GM06990 (cell line): ENCODE measurements at places on chromosomes 1 and 21.

DNA sequence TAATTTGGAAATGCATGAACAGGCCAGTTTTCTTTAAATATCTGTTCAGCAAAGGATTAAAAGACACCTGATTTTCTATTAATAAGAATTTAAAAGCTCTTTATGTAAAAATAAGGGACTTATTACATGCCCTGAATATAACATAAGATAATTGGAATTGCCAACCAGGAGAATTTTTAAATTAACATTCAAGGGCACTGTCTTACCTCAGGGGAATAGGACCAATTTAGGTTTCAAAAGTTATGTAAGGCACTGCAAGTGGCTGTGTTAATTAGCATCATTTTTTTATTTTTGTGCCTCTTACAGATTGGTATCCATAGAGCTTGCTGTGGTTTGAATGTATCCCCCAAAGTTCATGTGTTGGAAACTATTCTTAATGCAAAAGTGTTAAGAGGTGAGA is 1.3 kb upstream of the NEK2 start:
- no peak for DNase-seq

DNA sequence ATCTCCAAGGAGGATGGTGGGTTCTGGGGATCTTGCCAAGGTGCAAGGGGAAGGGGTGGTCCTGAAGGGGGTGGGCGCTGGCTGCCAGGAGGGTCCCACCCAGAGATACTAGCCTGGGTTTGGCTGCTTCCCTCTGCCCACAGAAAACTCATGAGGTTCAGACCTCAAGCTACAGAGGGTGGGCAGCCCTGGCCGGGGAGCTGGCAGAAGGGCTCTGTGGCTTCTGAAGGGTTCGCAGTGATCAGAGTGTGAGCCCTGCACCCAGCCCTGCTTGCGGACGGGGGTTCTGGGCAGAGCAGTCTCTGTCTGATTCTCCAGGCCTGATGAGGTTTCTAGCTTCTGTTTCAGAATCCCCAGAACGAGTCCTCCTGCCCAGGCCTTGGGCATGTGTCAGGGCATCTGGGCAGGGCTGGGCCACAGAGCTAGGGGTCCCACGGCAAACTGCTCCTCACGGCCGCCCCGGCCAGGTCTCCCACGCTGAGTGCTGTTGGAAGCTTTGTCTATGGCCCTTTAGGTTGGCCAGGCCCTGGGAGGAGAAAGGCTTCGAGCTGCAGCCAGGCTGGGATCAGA is 635 bp upstream of the MMEL1 start:
- DNase-seq, result no peak

- DNase-seq, result no peak
Observed at GRCh38 chr1:10856176-10856683, 59.8 kb upstream of the CASZ1 start.

DNA sequence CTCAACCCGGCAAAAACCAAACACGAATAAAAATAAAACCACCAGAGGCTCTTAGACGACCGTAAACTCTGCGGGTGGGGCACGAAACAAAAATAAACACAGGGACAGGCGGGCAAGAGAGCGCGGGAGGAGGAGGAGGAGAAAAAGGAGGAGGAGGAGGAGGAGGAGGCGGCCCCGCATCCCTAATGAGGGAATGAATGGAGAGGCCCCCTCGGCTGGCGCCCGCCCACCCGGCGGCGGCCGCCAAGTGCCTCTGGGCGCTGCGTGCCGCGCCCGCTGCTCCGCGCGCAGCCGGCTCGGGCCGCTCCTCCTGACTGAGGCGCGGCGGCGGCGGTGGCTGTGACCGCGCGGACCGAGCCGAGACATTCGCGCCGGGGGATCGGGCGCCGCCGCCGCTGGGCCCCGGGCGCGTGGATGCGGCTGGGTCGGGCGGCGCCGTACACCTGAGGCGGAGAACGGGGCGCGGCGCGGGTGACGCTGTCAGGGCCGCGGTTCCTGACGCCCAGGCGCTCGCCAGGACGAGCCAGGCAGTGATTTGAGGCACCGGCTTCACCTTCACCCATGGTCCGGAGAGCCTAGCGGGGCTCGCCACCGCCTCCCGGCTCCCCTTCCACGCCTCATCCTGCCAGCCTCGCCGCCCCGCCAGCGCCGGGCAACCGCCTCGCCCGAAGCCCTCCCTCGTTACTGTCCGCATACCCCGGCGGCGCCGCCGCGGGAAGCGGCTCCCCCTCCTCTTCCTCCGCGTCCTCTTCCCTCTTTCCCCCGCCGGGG is at the start of gene MARK1:
MARK1 (plus strand) TSS at position 229 of the 771 bp plus-strand sequence. CDS start 687 bp downstream, outside the sequence.
- DNase-seq, result peak; percentile 43

GRCh38 chr21:38839328-38840286 is 33.9 kb downstream of the ETS2 start:
- DNase-seq, result no peak

GRCh38 chr1:72357411-72357810 is 75.1 kb upstream of the NEGR1 start:
- DNase-seq, result no peak

DNA sequence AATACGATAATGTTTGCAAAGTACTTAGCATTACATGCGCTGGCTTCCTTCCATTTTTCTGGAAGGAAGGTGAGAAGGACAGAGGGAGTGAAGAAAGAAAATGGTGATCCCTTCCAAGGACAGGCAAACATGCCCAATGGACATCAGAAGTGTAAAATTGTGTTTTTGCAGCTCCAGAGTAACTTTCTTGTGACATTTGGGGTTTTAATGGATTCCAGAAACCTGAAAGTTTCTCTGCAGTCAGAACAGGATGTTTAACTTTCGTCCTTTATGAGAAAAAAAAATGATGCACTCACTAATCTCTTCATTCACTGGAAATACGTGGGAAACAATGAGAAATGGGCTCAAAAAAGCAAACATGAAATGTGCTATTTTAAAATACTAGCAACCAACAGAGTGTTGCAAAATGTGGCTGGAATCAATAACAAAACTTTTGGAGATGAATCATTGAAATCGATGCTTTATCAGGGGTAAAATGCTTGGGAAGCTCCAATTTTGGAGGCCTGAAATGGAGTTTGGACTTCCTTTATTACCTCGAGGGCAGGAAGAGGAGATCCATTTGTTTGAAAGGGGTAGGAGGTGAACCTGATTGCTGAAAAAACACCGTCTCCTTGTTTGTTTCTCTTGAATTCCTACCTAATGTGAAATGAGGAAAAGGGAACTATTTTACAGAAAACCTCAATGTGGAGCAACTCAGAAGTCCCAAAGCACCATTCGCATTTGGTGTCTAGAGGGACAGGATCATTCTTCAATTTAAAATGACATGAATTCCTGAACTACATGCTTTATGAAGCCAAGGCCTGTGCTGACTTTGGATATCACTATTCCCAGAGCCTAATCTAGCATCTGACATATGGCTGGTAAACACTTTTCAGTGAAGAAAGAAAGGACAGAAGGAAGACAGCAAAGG is 129.5 kb downstream of the TRABD2B start:
- no peak for DNase-seq

DNA sequence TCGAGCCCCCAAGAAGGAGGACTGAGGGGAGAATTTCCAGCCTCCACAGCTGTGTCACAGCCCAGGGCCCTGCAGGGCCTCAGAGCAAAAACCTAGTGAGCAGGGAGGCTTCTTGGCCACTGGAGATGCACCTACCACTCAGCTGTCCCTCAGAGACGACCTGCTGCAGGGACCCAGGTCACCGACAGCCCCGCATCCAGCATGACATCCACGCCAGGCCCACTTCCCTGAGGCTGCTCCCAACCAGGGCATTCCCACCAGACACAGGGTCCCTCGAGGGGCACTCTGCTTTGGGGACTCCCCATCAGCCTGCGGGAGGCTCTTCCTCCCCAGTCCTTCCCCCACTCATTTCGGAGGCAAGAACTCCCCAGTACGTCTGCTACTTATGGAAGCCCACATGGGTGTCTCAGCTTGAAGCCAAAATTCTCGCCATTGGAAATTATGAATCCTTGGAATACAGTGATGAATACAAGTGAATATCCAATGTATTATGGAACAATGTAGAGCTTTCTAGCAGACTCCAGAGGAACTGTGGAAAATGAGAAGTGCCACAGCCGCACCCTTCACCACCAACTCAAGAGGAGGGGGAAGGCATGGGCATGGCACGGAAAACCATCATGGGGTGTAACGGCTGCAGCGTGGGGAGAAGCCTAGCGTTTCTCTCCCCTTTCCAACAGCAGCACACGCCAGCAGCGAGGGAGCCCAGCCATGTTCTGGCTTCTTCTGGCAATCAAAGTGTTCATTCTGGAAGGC is 6.9 kb downstream of the TFF3 start:
- DNase-seq, result no peak

DNA sequence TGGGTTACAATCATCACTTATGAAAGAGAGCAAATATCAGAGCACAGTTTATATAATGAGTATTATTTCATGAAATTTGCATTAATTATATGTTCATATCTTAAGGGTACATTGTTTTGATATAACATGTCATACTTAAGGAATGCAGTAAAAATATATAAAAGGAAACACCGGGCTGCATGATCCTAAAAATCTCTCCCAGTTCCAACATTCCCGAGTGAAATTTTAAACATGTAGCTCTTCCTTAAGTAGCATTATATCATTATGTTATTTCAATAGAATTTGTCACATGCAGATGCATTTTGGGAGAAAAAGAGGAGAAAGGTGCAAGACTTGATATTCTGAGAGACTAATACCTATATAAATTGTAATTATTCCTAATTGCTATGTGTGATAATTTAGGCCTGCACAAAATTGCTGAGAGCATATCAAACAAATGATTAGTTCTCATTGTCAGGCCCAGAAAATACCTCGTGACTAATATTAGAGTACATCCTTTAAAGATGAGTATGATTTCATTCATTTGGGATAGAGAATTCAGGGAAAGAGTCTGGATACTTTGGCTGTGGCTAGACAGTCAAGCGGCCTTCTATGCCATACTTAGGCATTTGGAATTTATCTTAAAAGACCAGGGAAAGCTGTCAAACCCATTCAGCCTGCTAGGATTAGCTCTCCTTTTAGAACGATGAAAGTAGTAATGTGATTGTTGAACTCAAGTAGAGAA is 86.8 kb downstream of the ADGRL2 start:
- DNase-seq, result no peak

DNA sequence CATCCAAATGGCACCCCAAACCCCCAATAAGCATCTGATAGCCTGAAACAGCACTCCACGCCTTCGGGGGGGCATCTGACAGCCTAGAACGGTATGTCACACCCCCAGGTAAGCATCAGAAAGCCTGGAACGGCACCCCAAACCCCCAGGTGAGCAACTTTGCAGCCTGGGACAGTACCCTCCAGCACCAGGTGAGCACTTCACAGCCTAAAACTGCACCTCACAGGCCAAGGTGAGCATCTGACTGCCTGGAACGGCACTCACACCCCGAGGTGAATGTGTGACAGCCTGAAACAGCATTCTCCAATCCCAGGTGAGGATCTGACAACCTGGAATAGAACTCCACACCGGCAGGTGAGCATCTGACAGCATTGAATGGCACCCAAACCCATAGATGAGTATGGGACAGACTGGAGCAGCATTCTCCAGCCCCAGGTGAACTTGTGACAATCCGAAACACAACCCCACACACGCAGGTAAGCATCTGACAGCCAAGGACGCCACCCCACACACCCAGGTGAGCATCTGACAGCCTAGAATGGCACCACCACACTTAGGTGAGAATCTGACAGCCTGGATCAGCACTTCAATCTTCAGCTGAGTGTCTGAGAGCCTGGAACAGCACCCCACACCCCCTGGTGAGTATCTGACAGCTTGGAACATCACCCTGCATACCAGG is 18.3 kb upstream of the MMEL1 start:
- DNase-seq, result no peak

GRCh38 chr1:82299656-82300055 is 498.9 kb downstream of the ADGRL2 start:
- DNase-seq, result no peak

- DNase-seq, result no peak
Observed at GRCh38 chr21:30251781-30252180, 31.0 kb downstream of the KRTAP24-1 start.

- no peak for DNase-seq
Observed at GRCh38 chr1:179825206-179825605, 52.4 kb downstream of the TOR1AIP2 start.

DNA sequence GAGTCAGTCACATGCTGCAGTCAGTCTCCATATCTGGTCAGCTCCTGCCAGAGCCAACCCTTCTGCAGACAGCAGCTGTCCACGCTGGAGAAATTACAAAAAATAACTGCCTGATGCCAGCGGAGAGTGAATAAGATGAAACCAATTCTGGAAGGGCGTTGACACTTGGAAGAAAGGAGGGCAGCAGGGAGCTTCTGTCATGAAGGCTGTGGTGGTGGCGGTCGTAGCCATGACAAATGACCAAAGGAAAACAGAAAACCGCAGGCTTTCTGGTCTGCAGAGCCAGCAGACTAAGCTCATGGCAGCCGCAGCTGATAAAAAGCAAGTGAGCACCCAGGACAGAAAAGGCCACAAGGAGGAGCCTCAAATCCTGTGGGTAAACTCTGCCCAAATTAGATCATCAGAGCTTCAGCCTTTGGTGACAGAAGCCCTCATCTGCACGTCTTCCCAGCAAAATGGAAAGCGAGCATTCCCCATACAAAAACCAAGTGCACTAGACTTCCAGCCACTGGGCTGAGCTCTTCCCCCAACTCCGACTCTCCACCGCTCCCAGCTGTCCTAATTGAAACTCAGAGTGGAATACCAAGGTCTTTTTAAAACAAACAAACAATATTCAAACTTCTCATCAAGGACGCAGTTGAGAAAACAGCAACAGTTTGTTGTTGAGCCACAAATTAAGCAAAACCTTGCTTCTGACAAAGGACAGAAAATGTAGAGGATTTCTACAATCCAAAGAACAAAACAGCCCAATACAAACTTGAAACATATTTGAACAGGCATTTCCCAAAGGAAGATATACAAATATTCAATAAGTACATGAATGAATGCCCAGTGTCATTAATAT is 28.7 kb downstream of the RSPH1 start:
- DNase-seq, result no peak

- no peak for DNase-seq
Observed at GRCh38 chr1:230867101-230867902, 1.0 kb downstream of the C1orf198 start.

DNA sequence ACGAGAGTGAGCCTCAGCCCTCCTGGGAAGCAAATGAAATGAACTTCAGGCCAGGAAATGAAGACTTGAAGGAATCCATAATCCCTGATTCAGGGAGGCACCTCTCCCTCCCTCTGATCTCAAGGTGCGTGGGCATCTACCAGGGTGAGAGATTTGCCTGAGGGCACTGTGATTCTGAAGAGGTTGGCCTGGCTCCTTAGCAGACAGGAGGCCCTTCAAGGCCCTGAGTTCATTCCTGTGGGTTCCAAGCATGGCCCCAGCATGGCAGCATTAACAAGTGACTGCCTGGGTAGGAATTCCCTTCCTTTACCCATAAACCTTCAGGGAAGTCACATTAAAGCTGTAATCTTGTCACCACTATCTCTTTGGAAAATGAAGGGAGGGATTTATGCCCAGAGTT is 29.8 kb upstream of the IFNGR2 start:
- DNase-seq, result no peak

- no peak for DNase-seq
Observed at GRCh38 chr21:45576838-45577737, 34.8 kb upstream of the SLC19A1 start.

DNA sequence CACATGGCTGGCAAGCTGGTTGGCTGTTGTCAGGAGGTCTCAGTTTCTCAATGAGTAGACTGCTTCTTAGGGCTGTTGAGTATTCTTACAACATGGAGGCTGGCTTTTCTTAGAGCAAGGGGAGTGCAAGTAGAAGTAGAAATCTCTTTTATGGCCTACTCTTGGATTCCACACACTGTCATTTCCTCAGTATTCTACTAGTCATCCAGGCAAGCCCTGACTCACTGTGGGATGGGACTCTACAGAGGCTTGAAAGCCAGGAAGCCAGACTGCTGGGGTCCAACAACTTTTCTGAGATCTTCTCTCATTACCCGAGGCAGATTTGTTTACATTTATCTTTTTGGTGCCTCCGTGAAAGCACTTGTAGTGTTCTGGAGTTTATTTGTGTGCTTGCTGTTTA is 196.2 kb upstream of the APP start:
- no peak for DNase-seq
